ENCODE measurements at places on chromosomes 7 and 10. TPM values are rescaled to one million over a fixed set of nuclear protein-coding genes. Genes with fewer than 3 reads are reported as not detected.

The CCDC71L gene
- 28.5 TPM for total RNA-seq

DNA sequence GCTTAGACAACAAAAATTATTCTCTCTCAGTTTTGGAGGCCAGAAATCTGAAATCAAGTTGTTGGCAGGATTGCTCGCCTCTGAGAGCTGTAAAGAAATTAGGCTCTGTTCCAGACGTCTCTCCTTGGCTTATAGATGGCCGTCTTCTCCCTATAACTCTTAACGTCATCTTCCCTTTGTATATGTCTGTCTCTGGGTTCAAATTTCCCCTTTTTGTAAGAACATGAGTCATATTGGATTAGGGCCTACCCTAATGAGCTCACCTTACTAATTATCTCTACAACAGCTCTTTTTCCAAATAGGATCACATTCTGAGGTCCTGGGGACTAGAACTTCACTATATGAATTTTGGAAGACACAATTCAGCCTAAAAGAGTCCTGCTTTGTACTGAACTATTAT is 22.4 kb downstream of the GALNTL5 start:
- H3K27ac ChIP-seq = no peak overlapping the region
- H3K36me3 ChIP-seq = no peaks in the 10 kb centered on the region
- no peak overlapping the region for H3K4me3 ChIP-seq
- no peak for ATAC-seq

- no peak for ATAC-seq
- peaks cover 51% of the 10 kb centered on the region for H3K36me3 ChIP-seq
- H3K27ac ChIP-seq = no peak overlapping the region
Measured at GRCh38 chr7:92397542-92397941, 49.7 kb upstream of the GATAD1 start.

The MRLN gene
- total RNA-seq = not detected

DNA sequence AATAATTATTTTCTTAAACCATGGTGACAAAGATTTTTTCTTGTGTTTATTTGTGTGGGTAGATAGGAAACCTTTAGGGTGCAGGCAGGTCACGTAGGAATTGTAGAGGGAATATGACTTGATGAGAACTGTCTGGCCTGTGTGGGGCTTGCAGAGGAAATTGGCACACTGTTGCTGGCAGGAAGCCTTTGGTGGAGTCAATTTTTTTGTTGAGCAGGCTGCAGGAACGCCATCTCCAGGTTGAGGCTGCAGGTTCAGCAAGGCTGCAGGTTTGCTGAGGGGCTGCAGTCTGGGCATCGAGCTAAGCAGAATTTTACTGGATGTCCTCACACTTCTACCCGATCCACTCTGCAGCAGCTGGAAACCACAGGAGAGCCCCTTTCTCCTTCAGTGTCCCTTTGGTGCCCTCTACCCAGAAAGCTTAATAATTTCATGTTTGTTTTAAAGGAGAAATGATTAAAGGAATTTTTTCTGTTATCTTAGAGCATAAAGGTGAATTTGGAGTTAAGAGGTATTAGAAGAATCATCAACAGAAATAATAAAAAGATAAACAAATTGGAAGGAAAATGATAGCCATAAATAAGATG is 37.0 kb downstream of the TBC1D12 start:
- no peaks in the 10 kb centered on the region for H3K36me3 ChIP-seq
- ATAC-seq = no peak
- no peaks in the 10 kb centered on the region for H3K4me1 ChIP-seq

The DDIT4 gene
- 746 TPM for total RNA-seq

DNA sequence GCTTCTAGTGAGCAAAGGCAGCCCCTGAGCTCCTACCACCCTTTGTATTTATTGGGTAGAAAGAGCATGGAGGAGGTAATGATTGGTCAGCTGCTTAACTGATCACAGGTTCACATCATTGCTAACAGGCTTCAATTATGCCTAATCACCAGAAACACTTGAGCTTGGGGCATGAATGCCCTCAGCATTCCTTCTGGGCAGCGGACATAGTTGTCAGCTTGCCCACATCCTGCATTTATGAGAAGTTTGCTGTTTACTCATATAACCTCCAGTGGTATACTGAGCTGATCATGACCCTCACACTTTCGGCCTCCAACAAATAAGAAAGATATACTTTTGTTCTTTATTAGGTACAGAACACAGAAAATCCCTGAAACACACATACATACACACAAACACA is 140.3 kb upstream of the ODAD2 start:
- no peak overlapping the region for H3K4me3 ChIP-seq
- no peaks in the 10 kb centered on the region for H3K27me3 ChIP-seq
- ATAC-seq = no peak
- H3K27ac ChIP-seq = no peak overlapping the region
- H3K4me1 ChIP-seq = no peaks in the 10 kb centered on the region

The AKR1C1 gene
- total RNA-seq = 0.71 TPM

Data from activated T-helper 17 cell treated with anti-CD3 and anti-CD28 coated beads, Interleukin-2, amount 50 U/mL, for 72 hours (primary cell).